ENCODE measurements at places on chromosomes 5 and 9.
A peak's percentile ranks its signal among the peaks of the same experiment; 100 is the strongest.

DNA sequence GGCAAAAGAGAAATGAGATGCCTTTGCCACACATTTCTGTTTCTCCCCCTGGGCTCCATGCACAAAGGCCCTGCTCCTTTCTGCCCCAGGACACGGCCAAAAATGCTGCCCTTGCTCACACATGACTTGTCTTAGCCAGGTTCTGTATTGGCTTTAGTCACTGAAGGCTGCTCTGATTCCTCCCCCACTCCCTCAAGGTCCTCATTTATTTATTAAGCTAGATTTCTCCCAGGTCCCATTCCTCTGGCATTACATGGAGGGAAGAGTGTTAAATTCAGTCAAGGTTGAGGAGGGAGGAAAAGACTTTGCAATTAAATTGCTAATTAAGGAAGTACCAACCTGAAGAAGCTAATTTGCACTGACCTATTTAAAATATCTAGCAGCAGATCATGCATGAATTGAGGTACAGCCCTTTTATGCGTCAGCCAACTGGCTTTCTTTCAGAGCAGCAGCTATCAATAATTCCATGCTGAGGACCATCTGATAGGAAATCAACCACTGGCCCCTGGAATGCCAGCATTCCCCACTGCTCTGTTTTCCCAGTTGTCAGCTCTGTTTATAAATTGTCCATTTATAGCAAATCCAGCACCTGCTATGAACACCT is 81.2 kb upstream of the MAP3K1 start:
- DNase-seq, result no peak

GRCh38 chr9:127183814-127184582 is 61.6 kb upstream of the ANGPTL2 start:
- DNase-seq, result no peak

GRCh38 chr5:163645421-163646416 is 140.3 kb downstream of the MAT2B start:
- DNase-seq, result no peak

GRCh38 chr5:23026252-23027170 is 173.4 kb upstream of the CDH12 start:
- no peak for DNase-seq

- no peak for DNase-seq
Measured at GRCh38 chr9:79798450-79798849, 226.7 kb downstream of the TLE4 start.

- DNase-seq, result no peak
Measured at GRCh38 chr9:13158986-13159385, 120.5 kb downstream of the MPDZ start.

DNA sequence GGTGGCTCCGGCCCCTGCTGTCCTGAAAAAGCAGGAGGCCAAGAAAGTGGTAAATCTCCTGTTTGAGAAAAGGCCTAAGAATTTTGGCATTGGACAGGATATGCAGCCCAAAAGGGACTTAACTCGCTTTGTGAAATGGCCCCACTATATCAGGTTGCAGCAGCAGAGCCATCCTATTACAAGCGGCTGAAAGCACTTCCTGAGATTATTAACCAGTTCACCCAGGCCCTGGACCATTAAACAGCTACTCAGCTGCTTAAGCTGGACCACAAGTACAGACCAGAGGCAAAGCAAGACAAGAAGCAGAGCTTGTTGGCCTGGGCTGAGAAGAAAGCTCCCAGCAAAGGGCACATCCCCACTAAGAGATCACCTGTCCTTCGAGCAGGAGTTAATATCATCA is 89.7 kb downstream of the MLLT3 start:
- DNase-seq, result no peak

GRCh38 chr5:78399116-78399515 is 38.7 kb downstream of the SCAMP1 start:
- DNase-seq, result no peak

DNA sequence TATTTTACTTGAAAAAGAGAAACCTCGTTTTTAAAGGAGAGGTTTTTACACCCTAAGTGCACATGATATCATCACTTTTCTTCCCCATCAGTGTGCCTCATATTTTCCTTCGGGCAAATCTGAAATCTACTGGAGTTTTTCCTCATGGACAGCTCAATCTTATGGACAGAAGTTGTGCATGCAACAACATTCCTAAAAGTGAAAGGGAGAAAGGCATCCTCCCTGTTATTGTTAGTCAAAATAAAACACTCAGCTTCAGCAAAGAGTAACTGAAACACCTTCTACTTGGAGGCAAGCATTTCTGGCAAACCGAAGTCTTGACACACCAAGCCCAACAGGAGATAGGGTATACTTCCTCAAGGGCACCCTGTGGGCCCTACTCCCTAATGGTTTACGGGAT is 217.9 kb downstream of the BNC2 start:
- no peak for DNase-seq

DNA sequence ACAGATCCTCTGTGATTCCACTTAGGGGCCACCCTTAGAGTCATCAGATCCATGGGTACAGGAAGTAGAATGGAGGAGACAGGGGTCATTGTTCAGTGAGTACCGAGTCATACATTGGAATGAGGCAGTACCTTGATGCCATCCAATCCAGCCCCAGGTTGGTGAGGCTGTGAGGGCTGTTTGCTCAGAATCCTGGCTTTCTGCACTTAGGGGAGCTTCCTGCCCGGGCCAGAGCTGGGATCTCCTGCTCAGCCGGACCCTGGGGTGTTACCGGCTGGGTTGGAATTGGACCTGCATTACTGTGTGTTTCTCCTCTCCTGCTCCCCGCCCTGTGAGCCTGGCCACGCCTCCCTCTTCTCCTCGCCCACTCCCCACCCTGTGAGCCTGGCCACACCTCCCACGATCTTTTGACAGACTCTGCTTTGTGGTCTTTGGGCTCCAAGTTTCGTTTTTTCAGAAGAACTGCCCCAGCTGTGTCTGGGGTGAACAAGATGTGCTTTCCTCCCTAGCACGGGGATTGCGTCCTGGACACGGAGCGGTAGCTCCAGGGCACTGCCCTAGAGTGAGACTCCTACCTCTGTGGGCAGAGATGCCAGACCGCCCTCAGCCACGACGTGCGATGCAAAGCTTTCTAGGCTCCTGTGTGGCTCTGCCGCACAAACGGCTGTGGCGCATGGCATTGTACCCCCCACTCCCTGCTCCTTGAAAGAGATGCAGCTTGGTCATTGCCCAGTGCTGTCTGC is 15.4 kb downstream of the TRAF2 start:
- peak; percentile 8 for DNase-seq

- peak; percentile 13 for DNase-seq
Measured at GRCh38 chr9:134442085-134442474, 115.8 kb downstream of the RXRA start.

DNA sequence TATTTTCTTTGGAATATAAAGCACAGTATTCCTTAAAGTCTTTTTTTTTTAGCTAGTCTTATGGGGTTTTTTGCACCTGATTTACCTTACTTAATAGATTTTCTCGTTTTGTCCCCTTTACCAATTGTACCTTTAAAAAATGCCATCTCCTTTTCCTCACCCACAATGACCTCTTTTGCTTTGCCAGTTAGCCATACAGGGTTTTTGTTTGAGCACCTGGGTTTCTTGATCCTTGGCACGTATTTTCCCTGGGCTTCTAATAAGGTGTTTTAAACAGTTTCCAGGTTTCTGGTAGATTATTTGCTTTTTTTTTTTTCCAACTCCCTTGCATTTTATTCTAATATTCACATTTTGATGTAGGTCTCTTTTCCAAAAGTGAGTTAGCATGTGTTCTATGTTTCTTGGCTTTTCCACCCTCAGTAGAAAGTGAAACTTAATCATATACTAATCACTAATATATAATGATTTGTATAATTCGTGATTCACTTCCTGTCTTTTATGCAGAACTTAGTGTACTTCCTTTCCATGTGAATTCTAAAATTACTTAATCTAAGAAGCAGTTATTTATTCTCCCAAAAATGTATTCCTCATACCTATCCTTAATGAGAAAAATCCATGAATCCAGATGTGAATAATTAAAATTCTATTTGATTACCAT is 673.9 kb upstream of the RGMB start:
- no peak for DNase-seq

GRCh38 chr5:115274584-115274983 is 11.9 kb upstream of the PGGT1B start:
- DNase-seq, result no peak

GRCh38 chr9:94697972-94698581 is 28.4 kb upstream of the AOPEP start:
- DNase-seq, result peak; percentile 22

DNA sequence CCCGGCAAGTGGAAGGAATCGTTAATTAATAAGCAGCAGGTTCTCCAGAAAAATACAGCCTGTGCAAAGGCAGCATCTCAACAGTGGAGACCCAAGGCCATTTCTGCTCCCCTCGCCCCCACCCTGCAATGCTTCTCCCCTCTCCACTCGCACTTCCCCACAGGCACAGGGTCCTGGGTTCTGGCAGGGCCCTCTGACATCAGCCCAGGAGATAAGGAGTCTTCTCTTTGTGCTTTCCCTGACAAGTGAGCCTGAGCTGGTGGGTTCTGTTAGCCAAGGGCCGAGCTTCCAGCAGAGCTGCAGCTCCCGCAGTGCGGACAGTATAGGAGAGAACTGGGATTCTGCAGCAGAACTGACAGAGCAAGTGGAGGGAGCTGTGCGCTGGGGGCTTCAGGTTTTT is 257.5 kb downstream of the NSG2 start:
- no peak for DNase-seq

DNA sequence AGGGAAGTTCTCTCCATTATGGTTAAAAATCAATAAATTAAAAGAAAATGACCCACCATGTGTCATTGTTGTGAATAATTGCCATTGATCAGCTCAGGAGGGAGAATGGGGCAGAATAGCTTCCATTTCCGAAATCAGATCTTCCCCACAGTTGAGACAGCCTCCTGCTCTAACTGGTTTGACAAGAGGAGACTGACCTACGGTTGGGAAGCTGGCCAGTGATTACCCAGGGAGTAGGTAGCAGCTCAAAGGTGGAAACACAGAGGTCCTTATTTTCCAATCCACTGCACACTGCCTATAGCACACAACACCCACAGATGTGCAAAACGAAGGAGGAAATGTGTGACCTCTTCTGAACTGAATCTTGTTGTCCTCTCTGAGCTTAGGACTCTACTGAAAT is 69.0 kb upstream of the DAPK1 start:
- DNase-seq, result no peak

- DNase-seq, result no peak
Measured at GRCh38 chr5:131297886-131298285, 34.0 kb downstream of the CDC42SE2 start.

- DNase-seq, result no peak
Measured at GRCh38 chr9:81669866-81670265, 19.5 kb downstream of the TLE1 start.

- no peak for DNase-seq
Measured at GRCh38 chr9:15248081-15248480, 58.9 kb downstream of the TTC39B start.

DNA sequence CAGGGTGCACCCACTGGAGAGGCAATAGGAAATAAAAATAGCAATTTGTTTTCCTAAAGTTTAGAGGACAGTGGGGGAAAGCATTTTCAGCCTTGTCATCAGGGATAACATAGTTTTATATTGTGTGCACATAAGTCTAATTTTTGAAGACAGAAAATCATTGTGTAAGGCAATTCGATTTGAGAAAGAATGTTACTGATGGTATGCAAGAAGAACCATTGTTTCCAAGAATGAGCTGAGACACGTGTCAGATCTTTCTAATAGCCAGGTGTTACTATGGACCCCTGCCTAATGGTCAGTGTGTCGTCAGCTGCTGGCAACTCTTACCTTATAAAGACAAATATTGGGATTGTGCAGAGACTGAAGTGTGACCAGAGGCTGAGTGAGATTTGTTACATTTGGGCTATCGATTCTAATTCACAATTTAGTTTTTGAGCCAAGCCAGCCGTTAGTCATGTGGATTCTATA is 67.1 kb upstream of the PPP2R2B start:
- no peak for DNase-seq

DNA sequence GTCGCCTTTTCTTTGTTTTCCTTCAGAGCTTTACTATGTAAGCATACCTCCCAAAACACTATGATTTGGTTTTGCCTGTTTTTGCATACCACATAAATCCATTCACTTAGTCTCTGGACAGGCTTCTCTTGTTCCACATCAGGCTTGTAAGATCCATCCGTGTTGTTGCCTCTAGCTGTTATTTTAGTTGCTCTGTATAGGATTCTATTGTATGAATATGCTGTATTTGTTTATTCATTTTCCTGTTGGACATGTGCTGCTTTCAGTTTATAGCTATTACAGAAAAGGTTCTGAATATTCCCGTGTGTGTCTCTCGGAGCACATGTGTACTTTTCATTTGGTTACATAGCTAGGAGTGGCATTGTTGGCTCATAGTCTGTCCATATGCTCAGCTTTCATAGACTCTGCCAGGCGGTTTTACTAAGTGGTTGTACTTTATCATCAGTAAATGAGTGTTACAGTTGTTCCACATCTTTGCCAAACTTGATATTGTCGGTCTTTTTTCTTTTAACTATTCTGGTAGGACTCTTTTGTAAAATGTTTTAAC is 41.8 kb downstream of the NUP214 start:
- no peak for DNase-seq

DNA sequence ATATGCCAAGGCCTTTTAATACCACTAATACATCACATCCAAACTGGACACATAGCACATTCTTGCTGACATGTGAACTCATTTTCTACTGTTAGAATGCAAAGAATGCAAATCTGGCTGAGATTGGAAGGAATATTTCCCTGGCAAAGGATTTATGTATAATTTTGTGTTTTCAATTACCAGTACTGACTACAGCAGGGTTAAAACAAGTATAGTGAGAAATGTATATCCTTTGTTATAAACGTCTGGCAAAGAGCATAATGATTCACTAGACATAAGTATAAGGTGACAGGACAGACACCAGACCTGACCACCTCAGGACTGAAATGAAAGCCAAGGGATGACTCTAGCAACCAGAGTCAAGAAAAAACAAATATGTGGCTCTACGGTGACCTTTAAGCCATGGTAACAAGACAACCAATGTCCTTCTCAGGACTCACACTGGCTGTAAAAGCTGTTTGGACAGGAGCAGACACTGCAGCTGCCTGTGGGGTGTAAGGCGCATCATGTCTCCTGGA is 95.0 kb downstream of the MRPS27 start:
- peak; percentile 67 for DNase-seq

GRCh38 chr9:101579711-101580545 is 14.8 kb downstream of the PPP3R2 start:
- no peak for DNase-seq

- peak; percentile 83 for DNase-seq
Measured at GRCh38 chr5:35777358-35778087, 79.2 kb upstream of the IL7R start.

DNA sequence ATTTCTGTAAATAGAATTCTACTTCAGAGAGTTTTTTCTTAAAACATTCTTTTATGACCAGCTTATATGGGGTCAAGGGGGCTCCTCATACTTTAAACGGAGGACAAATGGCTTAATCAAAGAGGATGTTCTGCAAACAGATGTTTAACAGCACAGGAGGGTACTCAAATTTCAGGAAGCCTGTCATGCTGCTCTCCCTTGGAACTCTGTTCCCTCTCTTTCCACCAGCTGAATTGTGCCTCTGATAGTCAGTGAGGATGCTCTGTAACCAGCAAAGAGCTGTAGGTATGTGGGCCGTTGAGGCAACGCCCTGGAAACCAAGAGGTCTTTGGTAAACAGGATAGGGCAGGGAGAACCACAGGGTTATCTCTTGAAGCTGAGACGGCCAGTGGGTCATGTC is 161.1 kb downstream of the C5orf15 start:
- no peak for DNase-seq

Measured in HFFc6 (cell line).